ENCODE measurements at places on chromosomes 12 and 14.

- no peak for DNase-seq
Measured at GRCh38 chr14:77918448-77918847, 118.5 kb downstream of the ADCK1 start.

- no peak for DNase-seq
Measured at GRCh38 chr12:74539261-74539660, 1.6 kb downstream of the ATXN7L3B start.

DNA sequence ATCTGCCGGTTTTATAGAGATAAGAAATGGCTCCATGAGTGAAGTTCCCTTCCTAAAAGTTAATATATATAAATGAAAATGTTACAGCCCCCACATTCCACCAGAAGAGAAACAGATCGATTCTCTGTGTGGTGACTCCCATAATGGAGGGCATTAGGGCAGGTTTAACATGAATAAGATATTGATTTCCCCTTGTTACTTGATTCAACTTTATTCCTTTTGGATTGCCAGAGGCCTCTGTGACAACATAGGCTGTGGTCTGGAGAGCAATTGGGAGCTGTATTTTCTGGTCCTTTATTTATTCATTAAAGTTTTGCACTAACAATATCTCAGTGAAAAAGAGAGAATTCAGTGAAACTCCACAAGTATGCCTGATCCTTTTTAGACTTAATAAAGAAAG is 125.2 kb upstream of the CCDC196 start:
- DNase-seq: no peak

DNA sequence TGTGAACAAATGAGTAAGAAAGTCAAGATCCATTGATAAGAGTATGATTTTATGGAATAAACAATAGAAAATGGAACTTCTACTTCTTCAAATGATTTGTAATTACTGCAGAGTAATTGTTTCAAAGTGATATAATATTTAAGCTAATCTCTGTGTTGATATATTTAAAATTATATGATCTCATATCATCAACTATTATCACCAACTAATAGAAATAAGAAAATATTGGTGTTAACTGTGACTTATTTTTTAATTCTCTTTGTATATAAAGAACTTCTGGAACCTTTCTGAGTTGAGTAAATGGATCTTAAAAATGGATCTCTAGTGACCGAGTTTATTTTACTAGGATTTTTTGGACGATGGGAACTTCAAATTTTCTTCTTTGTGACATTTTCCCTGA is at the start of gene OR4L1:
Gene OR4L1, plus strand, starts transcription at position 301 of the 400 bp plus-strand sequence. Its CDS starts 0 bp downstream, at position 301.
- no peak for DNase-seq

- no peak for DNase-seq
Measured at GRCh38 chr14:71487941-71488340, 444.3 kb upstream of the RGS6 start.

- DNase-seq: peak; percentile 74
Measured at GRCh38 chr12:7129872-7130691, at the start of gene CLSTN3. Gene CLSTN3 (plus strand): TSS chr12:7130371. CDS start chr12:7130649, 278 bp downstream.

DNA sequence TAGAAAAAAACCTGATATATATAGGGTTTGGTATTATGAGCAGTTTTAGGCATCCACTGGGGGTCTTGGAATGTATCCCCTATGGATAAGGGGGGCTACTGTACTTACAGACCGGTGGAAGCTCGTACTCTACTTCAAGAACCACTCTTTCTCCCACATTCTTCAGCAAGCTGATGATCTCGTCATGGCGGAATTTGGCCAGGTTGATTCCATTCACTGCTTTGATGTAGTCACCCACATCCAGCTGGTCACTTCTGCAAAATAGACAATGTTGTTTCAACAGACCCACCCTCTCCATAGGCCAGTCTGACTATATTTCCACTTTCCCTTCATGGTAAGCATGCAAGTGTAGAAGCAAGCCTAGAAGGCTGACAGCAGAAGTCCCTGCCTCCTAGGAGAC is 139.9 kb downstream of the GRIP1 start:
- DNase-seq: no peak

DNA sequence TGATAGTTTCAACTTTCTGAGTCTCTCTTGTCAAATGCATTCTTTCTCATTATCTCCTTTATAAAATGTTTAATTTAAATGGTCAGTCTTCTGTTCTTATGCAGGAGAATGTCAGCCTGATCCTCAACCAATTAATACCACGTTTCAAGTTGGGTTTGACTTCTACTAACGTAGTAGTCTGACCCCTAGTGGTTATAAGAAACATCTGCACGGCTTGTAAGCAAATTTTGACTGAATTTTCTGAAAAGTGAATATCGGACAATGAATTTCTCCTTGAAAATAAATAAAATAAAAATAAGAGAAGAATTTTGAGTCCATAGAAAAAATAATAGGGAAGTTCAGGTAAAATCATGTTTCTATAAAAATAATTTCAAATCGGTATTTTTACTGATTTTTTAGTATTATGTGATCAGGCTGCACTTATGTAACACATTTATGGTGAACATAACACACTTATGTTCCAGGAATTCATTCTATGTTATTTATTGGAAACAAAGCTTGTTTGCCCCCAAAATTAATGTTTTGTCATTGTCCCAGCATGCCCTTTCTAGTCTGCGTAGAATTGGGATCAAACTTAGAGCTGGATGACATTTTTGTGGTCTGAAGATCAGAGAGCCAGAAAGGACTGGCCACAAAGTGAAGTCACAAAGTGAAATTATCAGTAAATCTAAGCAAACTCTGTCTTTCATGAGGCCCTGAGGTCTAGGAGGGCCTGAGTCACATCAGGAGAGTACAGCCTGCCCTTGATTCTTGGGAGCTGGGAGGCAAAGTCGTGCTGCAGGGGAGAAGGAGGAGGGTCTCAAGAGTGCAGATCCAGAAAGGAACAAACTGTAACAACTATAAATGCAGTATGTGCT is 101.2 kb upstream of the STXBP6 start:
- no peak for DNase-seq

DNA sequence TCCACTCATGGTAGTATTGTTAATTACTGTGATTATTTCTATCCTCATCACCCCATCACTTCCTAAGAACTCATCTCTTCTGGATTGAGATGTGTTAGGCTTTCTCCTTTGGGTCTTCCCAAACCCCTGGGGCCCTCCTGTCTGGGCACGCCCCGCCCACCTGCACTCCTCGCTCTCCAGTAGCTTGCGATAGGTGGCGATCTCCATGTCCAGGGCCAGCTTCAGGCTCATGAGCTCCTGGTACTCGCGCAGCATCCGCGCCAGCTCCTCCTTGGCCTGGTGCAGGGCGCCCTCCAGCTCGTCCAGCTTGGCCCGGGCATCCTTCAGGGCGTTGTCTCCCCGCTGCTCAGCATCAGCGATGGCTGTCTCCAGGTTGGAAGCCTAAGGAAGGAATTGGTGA is 6.8 kb downstream of the KRT71 start:
- no peak for DNase-seq

- no peak for DNase-seq
Measured at GRCh38 chr12:66648033-66648735, 30.7 kb downstream of the GRIP1 start.

GRCh38 chr14:71236487-71236886 is 329.2 kb downstream of the PCNX1 start:
- DNase-seq: no peak

- DNase-seq: no peak
Measured at GRCh38 chr14:44149597-44149996, 357.5 kb downstream of the FSCB start.

- DNase-seq: no peak
Measured at GRCh38 chr12:127295630-127296029, 971.3 kb upstream of the TMEM132C start.

DNA sequence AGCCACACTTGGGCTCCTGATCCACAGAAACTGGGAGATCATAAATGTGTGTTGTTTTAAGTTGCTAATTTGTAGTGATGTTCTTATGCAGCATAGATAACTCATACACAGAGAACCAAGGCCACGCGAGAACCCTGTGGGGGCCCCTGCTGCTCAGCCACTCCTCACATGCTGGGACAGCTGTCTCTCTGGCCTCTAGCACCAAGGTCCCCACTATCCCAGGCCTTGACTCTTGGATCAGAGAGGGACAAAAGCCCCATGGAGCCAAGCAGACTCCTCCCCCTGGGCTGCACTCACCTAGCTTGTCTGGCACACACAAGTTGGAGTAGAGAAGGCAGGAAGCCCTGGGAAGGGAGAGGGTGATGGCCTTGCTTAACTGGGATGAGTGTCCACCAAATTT is 11.3 kb downstream of the PLD4 start:
- DNase-seq: no peak

DNA sequence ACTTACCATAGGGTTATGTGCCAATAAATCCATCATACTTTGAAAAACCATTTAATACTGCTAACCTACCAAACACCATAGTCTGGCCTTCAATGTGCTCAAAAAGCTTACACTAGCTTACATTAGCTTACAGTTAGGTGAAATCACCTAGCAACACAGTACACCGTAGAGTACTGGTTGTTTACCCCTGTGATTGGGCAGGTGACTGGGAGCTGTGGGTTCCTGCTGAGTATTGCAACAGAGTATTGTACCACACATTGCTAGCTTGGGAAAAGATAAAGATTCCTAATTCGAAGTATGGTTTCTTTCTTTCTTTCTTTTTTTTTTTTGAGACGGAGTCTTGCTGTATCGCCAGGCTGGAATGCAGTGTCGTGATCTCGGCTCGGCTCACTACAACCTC is 5.6 kb downstream of the ATP5MC2 start:
- no peak for DNase-seq

DNA sequence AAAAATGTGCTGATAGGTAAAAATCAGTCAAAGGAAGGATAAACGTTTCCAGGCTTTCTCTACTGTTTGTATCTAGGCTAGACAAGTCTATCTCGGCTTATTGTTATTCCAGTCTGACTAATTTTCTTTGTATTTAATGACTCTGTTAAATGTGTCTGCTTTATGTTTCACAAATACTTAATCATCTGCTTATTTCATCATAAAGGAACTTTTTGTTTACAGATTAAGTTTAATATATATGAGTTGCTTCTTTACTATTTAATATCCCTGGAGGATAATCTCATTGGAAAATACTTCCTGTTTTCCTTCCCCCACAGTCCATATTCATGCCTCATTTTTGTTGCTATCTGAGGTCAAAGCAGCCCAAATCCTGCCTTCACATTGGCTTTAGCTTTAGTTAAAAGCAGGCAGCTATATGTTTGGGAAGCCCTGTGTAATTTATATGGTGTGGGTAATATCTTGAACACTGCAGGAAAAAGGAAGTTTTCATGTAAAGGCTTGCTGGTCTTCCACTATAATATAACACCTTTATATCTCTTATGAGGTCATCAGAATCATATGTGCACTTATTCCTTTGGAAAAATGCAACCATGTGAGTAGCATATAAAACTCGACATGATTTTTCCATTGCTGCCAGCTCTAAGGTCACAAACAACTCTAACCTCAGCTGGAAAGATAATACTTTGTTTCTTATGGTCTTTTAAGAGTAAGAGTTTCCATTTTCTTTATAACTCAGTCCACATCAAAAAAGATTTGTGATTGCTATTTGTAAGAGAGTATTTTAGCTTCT is 76.8 kb downstream of the ALX1 start:
- DNase-seq: no peak

GRCh38 chr12:45638386-45638785 is 91.1 kb upstream of the ARID2 start:
- no peak for DNase-seq

- no peak for DNase-seq
Measured at GRCh38 chr12:20629414-20630156, 65.5 kb upstream of the SLCO1C1 start.

- DNase-seq: no peak
Measured at GRCh38 chr14:92323011-92323915, at the start of gene SLC24A4. Gene SLC24A4 (plus strand): TSS chr14:92323165. CDS start chr14:92323831, 666 bp downstream.

GRCh38 chr12:108638141-108638827 is 4.6 kb upstream of the SELPLG start:
- DNase-seq: no peak

GRCh38 chr12:22415342-22416309 is 81.1 kb upstream of the ST8SIA1 start:
- no peak for DNase-seq

DNA sequence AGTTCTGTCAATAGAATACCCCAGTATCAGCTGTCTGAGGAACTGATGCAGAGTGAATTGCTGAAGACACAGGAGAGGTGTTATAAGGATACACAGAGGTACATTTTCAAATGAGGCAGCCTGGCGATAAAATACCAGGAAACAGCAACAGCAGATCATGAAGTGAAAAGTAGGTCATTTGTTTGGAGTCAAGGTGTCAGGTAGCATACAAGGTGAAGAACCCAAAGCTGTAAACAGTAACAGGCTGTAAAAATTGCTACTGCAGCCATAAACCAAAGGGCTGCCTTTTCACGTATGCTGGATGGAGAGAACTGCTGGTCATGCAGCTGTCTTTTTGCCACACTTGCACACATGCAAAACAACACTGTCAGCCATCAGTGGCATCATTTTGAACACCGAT is 9.3 kb upstream of the TWF1 start:
- no peak for DNase-seq

DNA sequence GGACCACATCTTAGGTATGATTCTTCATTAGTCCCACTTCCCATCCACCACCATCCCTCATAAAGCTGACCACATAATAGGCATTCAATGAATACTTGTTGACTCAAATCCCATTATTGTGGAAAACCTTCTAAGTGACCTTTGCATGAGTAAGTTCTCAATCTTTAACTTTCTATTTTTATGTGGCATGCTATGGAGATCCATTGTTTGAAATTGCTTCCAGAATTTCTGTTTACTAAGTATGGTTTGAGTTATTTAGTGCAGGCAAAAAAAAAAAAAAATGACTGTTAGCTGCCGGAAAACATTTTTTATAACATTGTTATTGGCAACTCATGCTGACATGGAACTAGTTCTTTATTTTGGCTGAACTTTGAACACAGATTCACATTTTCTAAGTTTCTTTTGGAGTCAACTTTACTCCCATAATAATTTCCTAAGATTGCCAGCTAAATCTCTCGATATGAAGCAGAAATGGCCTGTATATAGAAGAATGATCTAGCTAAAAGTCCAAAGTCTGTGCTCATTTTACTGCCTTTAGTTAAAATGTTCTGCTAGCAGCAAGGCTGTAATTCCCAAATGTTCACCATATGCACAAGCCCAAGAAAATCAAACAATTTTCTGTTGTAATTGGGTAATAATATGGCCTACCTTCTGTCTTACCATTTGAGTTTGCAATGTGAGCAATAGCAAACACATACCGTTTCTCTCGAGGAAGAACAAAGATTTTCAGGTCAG is 77.9 kb downstream of the PTGER2 start:
- no peak for DNase-seq

DNA sequence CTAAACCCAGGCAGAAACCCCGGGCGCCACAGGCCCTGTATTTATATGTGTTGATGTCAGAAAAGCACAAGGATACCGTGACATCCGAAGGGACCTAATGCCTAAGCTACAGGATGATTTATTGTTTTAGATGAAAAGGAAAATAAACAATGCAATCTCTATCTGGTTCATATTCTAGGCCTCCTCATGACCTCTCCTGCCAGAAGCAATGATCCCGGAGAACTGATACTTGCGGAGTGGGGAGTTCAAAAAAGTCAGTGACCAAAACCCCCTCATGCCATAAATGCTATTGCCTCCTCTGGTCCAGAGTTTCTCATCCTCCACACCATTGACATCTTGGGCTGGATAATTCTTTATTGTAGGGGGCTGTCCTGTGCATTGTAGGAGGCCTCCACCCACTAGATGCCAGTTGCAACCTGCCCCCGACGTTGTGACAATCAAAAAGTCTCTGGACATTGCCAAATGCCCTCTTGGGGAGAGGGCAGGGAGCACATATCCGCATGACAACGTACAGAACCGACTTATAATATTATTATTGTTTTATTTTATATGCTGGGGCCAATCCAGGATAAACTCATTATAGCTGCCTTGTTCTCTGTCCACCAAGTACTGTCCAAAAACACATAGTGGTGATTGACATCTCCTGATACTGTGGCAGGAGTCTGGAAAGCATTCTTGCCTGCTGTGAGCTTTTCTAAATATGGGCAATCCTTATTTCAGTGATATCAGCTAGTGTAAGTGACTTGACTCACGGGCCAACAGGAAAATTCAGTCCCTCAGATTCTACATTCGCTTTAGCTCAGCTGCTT is 1.1 kb upstream of the CSRP2 start:
- DNase-seq: no peak
